ENCODE measurements at places on chromosomes 5 and 9.

- no peak for DNase-seq
Observed at GRCh38 chr9:123390337-123391135, 34.5 kb downstream of the CRB2 start.

DNA sequence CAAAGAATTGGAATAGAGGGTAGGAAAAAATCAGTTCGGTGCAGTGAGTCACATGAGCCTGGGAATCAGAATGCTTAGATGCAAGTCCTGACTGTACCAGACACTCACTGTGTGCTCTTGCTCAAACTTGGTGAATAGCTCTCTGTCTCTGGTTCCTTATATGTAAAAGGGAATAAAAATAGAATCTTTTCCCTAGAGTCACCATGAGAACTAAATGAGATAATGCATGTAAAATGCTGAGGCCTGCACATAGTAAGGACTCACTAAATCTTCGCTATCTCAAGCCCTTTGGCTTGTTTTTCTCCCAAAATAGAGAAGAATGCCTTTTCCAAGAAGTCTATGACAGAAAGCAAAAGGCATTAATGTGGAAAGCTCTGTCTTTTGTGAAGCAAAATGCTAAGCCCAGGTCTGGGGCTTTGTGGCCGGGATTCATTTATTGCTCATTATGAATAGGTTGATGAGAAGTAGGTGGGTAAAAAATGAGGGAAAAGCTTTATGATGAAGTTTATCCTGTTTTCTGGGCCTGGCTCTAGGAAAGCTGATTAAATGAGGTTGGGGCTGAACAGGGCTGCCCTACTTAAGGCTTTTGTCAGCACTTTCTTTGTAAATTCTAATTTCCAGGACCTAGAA is 483.3 kb downstream of the DMAC1 start:
- DNase-seq: no peak

DNA sequence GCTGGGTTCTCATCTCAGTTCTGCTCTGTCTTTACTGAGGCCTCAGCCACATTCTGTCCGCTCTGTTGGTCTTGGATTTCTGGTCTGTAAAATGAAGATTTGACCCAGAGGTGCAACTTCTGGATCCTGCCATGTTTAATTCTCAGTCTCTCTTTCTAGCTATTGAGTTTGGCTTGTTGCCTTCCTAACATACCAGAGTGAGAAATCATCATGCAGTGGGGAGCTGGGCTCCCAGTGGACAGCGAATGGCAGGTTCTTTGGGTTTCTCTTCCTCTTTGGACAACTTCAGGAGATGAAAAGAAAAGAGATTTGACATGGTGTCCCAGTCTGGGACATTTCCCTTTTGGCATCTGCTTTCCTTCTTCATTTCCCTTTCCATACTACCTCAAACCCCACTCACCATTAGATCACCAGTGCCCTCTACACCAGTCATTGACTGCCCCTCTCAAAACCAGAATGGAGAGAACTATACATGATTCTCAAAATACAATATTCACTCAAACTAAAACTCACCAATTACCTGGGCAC is 334.7 kb downstream of the ACTL7B start:
- DNase-seq: peak; percentile 74

- no peak for DNase-seq
Observed at GRCh38 chr5:123681061-123681460, 169.1 kb downstream of the CSNK1G3 start.

DNA sequence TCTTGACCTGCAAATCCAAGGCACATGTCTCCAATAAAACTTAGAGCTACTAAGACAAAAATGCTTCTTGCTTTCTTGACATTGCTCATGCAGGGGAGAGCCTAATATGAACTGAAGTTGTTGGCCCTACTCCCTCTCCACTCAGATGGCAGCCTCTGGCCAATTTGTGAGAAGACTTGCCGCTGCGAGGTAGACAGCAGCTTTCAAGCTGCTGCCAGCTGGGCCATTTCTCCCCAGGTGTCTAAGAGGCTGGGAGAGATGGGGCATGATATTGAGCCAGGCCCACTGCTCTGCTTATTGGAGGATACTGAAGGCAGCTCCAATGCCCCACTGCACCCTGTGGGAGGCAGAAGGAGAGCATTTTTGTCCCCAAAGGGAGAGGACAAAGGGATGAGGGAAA is 380.5 kb downstream of the RASEF start:
- no peak for DNase-seq

GRCh38 chr5:176550275-176550831 is 1.2 kb downstream of the CDHR2 start:
- DNase-seq: no peak

- no peak for DNase-seq
Observed at GRCh38 chr5:151569132-151570046, 21.7 kb downstream of the FAT2 start.

DNA sequence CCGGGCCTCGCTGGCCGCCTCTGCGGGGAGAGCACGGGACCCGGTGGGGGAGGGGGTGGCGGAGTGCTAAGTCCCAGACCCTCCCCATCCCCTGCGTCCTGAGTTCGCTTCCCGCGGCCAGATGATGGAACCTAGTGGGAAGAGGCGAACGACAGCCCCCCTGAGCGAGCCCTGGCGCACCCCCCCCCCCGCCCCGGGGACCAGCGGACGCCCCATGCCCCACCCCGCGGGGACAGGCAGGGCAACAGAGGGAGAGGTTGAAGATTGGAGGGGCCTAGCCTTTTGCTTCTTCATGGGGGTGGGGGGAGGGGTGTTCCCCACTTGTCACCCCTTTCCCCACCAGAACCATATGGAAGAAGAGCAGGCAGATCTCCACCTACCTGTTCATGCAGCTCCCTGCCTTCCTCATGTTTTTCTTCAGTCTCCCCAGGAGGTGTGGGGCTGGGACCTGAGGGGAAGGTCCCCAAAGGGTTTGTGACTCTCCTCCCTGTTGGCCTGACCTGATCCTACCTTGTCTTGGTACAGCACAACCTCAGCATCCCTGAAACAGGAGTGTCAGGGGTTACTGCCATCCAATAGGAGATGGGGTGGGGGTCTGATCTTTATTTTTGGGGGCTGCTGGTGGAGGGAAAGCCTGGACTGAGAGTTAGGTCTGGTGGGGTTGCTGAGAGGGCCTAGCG is 485 bp downstream of the FAM53C start:
- DNase-seq: no peak

DNA sequence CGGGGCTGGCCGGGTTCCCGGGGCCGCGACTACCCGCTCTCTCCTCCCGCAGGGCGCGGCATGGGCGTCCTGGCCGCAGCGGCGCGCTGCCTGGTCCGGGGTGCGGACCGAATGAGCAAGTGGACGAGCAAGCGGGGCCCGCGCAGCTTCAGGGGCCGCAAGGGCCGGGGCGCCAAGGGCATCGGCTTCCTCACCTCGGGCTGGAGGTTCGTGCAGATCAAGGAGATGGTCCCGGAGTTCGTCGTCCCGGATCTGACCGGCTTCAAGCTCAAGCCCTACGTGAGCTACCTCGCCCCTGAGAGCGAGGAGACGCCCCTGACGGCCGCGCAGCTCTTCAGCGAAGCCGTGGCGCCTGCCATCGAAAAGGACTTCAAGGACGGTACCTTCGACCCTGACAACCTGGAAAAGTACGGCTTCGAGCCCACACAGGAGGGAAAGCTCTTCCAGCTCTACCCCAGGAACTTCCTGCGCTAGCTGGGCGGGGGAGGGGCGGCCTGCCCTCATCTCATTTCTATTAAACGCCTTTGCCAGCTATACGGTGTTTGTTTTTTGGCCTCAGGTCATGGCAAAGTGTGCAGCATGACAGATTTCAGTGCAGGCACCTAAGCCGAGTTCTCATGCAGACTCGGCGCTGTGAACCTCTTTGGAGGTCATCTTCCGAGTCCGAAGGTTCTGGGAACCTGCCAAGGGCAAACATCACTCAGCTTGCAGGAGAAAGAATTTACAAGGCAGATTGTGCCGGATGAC is 516 bp downstream of the MRPL41 start:
- DNase-seq: peak; percentile 33

- peak; percentile 98 for DNase-seq
Observed at GRCh38 chr5:111680737-111681413, 76.1 kb downstream of the NREP start.

- DNase-seq: no peak
Observed at GRCh38 chr5:142175039-142175438, 66.5 kb downstream of the NDFIP1 start.

GRCh38 chr5:129857116-129857515 is 47.1 kb upstream of the CHSY3 start:
- DNase-seq: no peak

- DNase-seq: no peak
Observed at GRCh38 chr5:154756868-154757813, 2.0 kb downstream of the LARP1 start.

GRCh38 chr9:97293207-97293721 is 14.2 kb upstream of the CCDC180 start:
- DNase-seq: peak; percentile 42

DNA sequence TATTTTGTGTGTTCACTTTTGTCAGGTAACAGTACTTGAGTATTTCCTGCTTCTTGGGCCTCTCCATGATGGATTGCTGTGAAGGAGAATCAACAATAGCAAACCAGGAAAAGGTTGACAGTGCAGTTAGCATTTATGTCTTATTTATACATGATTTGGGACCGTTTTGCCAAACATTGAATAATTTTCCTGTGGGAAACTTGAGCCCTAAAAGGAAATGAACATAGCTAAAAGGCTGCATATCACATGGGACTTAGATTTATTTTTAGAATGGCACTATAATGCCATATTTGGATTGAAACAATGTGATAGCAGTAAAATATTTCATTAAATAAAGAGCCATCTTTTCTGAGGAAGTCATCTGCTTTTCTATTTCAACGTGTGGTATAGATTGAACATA is 15.3 kb downstream of the GPR21 start:
- DNase-seq: no peak

GRCh38 chr5:133753856-133754255 is 141.5 kb upstream of the FSTL4 start:
- no peak for DNase-seq

- no peak for DNase-seq
Observed at GRCh38 chr9:33340186-33340585, 49.9 kb downstream of the NFX1 start.

GRCh38 chr9:124448019-124448418 is 2.2 kb upstream of the ADGRD2 start:
- DNase-seq: no peak

DNA sequence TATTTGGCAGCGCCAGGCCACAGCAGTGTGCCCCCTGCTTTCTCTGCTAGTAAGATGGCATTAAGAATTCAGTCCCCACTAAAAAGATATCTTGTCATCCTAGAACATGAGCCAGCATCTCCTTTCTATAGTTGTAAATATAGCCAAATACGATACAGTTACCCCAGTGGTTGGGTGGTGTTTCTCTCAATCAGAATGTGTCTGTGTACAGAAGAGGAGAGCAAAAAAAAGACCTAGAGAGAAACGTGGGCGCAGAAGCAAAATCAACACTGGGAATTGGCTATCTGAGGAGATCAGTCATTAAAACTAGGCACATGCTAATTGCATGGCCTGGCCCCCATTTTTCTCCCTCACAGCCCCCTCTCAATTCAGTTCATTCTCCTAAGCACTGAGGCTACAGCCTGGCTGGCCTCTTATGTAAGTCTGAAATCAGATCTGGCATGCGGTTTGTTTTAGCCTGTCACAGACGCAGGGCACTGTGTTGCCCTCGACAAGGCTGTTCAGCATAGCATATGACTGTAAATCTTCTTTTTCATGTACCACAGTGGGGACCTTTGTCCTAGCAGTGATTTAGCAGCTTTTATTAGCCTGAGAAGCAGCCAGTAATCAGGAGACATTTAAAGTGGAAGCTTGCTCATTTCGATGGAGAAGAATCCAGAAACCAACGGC is 57.8 kb downstream of the RORB start:
- DNase-seq: no peak

Data from astrocyte of the spinal cord (primary cell).